ENCODE measurements at places on chromosomes 5 and 9.

- DNase-seq, result no peak
Measured at GRCh38 chr5:88236866-88237642, 31.6 kb downstream of the TMEM161B start.

DNA sequence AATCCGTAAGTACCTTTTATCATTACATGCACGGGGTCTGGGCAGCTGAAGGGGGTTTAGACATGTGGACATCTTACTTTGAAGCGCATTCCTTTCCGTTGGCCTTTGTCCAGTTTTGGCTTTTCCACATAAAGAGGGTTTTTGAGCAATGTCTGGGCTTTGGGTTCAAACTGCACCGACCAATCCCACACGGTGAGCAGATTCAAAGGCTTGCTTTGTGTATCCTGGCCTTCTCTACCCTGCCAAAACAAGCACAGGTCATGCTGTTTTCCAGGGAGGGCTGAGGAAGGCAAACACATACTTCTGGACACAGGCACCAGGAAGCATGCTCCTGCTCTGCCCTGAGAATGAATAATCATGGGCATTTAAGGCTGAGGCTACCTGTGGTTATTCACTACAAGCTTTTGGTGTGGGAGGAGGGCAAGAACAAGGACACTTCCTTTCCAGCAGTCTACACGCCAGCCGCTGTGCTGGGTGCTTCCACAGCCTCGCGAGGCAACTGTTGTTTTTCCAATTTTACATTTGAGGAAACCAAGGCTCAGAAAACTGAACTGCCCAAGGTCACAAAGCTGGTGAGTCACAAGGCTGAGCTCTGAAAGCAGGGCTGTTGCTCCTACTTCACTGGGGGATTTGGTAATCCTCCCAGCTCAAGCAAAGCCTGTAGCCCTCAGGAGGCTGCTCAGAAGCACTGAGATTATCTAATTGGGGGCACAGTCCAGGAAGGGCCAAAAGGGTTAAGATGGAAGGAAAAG lies 59.8 kb upstream of the GOLPH3 start:
- DNase-seq, result peak; percentile 85

DNA sequence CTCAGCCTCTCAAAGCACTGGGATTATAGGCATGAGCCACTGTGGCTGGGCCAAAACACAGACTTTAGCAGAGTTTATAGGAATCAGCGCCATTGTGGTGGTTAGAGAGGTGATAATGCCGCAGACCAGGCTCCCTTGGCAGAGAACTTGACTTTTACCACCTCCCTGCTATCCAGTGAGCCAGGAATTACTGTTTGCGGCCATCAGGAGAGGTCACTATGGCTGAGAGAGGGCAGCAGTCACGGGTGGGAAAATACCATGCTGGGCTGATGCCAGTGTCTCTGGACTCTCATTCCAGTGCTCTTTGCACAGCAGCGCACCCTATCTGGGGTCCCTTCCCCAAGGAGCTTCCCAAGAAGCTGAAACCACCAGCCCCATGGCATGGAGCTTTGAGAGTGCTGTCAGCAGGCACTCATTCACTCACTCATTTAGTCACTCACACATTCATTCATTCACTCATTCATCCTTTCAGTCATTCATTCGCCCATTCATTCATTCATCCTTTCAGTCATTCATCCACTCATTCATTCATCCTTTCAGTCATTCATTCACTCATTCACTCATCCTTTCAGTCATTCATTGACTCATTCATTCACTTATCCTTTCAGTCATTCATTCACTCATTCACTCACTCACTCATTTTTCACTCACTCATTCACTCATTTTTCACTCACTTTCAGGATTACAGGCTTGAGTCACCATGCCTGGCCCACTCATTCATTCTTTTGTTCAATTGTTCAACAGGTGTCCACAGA lies 27.3 kb upstream of the RNU6ATAC start:
- DNase-seq, result no peak

GRCh38 chr5:155605920-155606319 lies 592.4 kb downstream of the KIF4B start:
- no peak for DNase-seq
